ENCODE measurements at places on chromosomes 6 and 20.

GRCh38 chr6:108809211-108809610 lies 39.0 kb upstream of the ARMC2 start:
- DNase-seq, result no peak

DNA sequence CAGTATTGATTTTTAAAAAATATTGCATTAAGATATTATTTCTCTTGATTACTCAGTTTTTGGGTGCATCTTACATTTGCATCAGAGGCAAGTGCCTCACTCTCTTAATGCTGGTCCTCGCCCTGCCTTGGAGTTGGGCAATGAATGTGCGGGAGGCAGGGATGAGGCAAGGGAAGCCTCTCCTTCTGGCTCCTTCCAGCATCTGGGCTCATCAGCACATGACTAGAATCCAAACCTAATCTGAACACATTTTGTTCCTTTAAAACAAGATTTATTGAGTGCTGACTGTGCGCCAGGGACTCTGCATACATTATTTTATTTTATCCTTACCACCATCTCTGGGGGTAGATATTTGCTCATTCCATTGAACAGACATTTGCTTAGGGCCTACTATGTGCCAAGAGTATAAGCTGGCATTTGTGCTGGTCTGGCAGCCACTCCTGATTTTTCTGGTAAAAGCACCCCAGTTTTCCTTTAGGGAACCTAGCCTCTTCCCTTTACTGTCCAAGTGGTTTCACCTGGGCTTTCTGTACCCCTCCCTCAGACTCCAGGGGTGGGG lies 71.9 kb upstream of the ZNFX1 start:
- no peak for DNase-seq

DNA sequence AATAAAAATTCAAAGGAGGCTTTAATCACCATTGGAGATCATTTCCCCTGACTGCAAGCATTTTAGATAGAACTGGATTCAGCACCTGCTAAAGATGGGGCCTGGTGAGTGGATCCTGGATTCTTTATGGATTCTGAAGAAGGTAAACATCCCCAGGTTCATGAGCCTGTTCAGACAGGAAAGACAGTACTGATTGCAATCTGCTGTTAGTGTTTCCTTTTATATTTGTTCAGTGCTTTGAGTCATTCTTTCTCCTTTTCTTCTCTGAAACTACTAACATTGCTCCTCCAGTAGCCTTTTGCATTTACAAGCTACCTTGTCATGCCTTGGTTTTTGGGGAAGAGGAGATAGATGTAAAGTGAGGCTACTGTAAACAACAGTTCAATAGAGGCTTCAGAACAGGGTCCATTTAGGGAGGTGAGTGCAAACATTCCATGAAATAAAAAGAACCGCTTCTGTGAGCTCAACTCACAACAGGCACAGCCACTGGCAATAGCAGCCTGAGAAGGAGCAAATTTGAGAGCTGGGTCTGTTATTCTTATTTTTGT lies 66.4 kb upstream of the PRL start:
- no peak for DNase-seq

DNA sequence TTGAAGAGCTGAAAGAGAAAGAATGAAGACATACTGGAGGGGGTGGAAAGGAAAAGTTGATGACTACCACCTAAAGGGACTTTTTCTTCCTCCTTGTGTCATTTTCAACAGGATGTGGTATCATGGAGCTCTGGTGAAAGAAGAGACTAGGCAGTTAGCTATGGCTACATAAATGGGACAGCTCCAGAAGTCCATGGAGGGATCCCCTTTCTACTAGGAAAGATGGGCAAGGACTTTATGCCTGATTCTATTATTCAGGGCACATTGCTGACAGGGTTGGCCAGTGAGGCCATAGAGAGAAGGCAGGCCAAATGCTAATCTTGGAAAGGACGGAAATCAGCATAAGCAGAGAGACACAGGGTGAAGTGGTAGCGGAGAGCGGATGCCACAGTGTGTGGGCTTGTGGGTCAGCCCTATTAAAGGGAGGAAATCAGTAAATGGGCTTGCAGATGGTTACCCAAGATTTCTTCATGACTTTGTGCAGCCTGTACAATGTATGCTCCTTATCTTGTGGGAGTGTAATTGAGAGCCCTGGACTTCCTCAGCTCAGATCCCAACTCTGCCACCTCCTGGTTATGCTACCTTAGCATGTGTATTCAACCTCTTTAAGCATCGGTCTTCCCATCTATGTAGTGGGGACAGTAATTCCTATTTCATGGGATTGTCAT lies 77.4 kb upstream of the TMEM170B start:
- DNase-seq, result no peak

DNA sequence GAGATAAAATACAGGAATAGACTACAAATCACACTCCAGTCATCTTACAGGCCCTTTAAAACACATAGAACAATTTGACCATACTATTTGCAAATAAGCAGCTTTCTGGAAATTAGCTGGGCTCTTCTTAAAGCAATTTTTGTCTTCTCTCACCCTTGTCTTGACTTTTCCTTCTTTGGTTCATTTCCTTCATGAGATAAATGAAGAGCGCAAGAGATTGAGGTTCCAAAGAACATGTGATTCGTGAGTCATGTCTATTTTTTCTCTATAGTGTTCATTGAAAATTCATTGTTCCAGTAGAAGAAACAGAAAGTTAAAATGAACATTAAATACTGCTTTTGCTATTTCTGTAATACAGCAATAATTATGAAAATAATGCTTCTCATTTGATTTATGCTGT lies 33.9 kb downstream of the PRDM1 start:
- DNase-seq, result no peak

GRCh38 chr6:167833396-167833763 lies 6.7 kb downstream of the AFDN start:
- DNase-seq, result no peak

GRCh38 chr20:963795-964194 lies 38.3 kb downstream of the RSPO4 start:
- no peak for DNase-seq

- peak; percentile 77 for DNase-seq
Measured at GRCh38 chr6:292506-293192, 362 bp downstream of the DUSP22 start.

GRCh38 chr6:13194852-13195251 lies 133.5 kb downstream of the TBC1D7 start:
- DNase-seq, result no peak

DNA sequence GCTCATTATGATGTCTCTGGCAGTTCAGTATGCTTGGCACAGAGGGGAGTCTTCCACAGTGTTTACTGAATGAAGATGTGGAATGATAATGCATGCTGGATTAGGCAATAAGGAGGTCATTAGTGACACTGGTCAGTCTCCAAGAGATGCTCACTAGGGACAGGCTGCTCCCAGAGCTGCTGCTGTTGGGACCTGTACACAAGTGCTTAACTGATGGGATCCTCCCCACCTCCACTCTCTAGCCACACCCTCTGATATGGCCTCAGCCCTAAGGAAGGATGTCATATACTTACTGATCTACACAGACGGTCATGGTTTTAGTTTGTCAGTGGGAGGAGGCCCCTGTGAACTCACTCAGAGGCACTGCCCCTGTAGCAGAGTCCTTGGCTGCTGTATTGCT lies 73.4 kb downstream of the MYB start:
- DNase-seq, result no peak

DNA sequence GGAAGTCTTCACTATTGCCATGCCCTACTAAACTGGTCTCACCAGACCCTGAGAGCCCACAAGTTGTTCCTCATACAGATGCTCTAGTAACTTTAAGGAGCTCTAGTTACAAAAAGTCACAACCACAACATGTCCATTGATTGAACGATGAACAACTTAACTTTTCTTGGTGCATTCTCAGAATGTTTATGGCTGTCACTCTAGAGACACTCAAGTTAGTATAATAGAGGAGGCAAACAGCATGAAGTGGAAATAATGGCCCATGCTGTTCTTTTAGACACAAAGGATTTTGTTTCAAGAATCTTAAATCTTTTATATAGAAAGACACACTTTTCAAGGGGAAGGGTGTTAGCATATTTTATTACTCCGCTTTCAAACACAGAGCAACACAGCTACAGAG lies 934.4 kb downstream of the HACE1 start:
- no peak for DNase-seq

- DNase-seq, result no peak
Measured at GRCh38 chr6:84766118-84766798, 1.9 kb upstream of the TBX18 start.

DNA sequence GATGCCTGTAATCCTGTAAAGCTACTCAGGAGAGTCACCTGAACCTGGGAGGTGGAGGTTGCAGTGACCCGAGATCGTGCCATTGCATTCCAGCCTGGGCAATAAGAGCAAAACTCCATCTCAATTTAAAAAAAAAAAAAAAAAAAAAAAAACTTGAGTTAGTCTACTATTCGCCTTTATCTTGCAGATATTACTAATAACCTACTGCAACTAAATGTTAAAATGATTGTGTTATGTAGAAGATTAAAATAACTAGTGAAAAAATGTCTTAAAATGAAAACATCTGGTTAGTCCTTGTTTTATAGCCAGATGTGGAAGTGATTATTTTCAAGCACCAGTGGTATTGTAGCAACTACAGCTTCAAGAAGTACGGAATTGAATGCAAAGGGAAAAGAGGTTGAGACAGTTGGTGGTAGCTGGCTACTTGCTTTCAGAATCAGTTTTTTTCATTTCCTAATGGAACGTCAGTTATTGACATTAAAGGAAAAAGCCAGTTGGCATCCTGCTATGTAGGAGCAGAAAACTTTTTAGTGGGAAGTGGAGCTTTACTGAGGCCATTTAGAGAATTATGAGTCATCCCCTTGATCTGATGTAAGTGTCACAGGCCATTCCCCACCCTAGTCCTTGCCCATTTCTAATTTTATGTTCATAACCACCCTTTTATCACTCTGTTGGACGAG lies 43.8 kb upstream of the DYNLRB1 start:
- no peak for DNase-seq

GRCh38 chr6:44452725-44453124 lies 65.2 kb downstream of the CDC5L start:
- no peak for DNase-seq

GRCh38 chr20:49400904-49401303 lies 81.6 kb downstream of the KCNB1 start:
- DNase-seq, result no peak

- no peak for DNase-seq
Measured at GRCh38 chr20:59948828-59949720, 8.9 kb downstream of the FAM217B start.
